ENCODE measurements at places on chromosomes 13 and 19.

- DNase-seq, result no peak
These were observed 22.3 kb upstream of the STARD13 start for GRCh38 chr13:33307843-33308242.

DNA sequence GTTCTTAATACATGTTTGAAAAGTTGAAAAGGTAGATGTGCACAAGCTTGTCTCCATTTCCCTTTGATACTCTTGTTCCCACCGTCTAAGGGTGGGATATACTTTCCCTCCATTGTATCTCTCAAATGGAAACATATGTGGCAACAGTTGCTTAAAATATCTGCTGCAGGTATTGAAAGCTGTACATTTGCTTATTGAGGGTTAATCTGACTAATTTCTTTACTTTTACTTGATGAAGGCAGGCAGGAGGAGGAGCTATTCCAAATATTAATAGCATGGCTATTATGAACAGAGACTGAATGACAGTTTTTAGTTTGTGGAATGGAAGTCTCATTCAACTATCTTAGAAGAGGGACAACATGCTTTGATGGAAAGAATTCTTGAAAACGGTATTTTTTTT is 103.8 kb downstream of the SLC10A2 start:
- DNase-seq, result no peak

DNA sequence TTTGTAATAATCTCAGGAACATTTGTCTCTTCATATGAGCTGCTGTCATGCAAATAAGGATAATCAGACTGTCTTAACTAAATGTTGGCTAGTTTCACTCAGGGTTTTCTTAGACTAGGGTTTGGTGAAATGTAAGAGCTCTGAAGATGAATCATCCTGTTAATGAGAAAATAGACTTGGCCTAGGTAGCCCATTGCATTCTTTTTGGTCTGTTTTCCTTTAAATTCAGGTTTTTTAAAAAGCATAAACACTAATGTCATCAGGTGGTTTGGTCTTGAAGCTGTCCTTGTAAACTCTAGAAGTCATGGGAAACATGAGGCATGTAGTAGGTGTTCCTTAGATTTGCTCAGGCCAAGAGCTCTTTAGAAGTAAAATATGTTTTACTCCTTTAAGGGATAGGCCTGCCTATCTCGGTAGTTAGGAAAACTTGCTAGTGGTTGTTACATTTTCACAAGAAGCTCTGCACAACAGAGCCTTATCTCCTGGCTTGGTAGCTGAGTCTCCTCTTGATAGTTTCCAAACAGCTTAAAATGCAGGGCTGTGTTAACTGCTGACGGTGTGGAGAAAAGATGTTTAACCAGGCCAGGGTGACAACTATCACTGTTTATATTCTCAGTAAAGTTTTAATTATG is 62.0 kb upstream of the C1QTNF9B start:
- no peak for DNase-seq

- DNase-seq, result no peak
These were observed 158.1 kb downstream of the IRS2 start for GRCh38 chr13:109628251-109628699.

DNA sequence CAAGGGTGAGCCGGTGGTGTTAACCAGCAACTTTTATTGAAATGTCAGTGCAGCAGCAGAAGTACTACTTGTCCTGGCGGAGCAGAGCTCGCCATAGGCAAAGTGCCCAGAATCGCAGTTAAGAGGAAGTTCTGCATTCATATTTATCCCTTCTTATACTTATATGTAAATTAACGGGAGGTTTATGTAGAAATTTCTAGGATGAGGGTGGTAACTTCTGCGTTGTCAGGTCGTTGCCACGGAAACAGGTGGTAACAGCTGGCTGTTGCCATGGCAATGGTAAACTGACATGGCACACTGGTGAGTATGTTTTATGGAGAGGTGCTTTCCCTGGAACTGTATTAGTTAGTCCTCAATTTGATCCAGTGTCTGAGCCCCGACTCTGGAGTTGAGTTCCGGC is 2494.9 kb upstream of the PCDH20 start:
- no peak for DNase-seq

DNA sequence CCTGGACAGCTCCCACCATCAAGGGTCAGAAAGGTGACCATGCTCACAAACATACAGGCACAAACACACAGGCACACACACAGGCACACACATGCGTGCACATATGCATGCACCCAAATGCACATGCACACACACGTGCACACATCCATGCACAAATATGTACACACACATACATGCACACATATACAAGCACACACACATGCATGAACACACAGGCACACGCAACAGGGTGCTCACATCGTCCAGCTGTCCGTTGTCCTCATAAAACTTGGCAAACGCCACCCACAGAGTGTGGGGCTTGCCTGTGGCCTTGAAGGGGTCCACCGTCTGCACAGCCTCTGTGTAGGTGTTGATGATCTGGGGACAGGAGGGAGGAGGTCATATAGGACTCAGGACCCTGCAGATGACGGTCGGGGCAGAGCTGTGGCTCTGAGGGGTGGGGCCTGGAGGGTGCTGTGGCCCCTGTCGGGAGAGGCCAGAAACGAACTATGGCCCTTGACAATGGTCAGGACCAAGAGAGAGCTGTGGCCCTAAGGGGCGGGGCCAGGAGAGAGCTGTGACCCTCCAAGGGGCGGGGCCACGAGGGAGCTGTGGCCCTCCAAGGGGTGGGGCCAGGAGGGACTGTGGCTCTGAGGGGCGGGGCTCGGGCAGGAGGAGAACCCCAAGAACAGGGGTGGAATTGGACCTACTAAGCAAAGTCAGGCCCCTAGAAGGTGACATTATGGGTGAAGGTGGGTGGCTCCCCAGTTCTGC is 6.2 kb downstream of the XAB2 start:
- no peak for DNase-seq

DNA sequence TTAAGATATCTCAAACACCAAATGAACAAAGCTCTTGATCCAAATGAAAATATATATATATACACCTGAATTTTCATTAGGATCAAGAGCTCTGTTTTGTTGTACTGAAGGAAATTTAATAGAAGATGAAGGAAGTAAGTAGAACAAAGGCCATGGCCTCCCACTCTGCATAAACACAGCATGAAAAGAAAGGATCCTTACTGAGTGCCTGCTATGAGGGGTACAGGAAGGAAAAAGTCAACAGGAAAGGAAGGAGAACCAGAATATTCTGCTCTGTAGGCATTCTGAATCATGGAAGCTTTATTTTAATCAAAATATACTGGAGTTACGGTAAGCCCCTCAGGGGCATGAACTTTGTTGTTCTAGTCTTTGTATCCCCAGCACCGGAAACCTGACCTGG is 22.1 kb downstream of the TMTC4 start:
- no peak for DNase-seq

DNA sequence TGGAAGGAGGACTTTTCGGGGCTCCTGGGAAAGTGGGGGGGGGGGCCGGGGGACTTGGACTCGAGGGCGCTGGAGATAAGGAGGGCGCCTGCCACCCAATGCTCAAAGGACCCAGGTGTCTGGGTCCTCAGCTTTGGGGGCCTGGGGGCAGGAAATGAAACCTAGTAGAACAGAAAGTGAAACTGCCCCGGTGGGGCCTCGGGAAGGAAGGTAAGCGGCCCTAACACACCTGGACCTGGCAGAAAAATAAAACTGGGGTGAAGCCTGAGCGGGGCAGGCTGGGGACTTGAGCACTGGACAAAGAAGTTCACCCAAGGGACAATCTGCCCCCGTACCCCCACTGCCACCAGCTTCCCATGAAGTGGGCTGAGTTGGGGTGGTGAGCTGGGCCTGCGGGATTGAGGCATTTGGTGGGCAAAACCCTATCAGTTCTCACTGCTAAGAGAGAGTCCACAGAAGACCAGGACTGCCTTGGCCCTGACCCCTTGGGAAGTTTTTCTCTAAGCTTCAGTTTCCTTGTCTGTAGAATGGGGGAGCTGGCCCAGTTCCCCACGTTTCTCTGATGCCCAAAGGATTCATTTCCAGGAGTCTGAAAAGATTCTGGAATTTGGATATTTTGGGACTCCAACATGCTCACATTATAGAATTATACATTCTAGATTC is 2.3 kb downstream of the PRKD2 start:
- no peak for DNase-seq

- no peak for DNase-seq
These were observed 534.1 kb downstream of the PCDH17 start for GRCh38 chr13:58165617-58166016.

GRCh38 chr13:112115403-112116091 is 48.6 kb downstream of the SOX1 start:
- DNase-seq, result no peak

DNA sequence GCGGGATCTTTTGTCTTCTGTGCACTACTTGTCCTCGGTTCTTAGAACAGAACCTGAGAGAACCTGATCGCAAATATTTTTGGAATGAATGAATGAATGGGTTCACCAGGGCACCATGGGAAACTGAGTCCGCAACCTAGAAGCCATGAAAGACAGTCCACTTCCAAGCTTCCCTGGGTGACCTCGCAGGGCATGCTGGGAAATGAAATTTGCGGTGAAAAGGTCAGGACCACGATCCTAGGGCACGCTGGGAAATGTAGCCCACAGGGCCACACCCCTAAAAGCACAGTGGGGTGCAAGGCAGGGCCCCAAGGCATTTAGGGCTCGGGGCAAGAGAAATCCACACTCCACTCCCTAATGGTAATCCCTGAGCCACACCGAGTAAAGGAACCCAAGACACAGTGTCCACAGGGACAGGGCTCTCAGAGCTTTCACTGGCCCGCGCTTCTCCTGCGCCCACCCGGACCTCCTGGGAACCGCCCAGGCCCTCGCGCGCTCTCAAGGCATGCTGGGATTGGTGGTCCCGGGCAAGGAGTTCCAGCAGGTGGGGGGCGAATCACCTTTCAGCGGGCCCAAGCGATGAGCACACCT is 1.1 kb upstream of the PPP1R12C start:
- DNase-seq, result no peak

DNA sequence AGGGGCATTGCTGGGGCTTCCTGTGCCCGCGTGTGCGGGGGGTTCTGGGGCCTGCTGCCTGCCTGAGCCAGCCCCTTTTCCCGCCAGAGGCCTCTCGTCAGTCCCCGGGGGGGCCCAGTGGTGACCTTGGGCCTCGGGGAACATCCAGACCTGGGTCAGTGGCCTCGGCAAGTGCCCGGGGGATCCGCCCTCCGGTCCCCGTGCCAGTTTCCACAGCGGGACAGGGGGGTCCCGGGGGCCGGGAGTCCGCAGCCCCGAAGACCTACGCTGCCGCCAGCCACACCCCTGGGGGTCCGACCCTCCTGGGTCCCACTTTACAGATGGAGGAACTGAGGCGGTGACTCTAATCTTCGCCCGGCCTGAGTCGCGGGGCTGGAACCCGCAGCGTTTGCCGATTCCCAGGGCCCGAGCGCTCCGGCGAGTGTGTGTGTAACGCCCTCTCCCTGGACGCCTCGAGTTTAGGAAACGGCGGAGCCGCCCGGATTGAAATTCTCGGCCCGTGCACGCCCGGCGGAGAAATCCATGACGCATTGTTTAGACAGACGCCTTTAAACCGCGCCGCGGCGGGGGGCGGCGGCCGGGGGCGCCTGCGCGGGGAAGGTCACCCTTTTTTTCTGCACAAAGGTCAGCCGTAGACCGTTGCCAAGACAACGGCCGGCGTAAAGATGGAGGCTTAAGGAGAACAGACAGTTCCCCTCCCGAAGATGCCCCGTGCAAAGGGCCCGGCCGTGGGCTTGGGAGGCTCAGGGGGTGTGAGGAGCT is 39.3 kb downstream of the EFNA2 start:
- DNase-seq, result no peak

DNA sequence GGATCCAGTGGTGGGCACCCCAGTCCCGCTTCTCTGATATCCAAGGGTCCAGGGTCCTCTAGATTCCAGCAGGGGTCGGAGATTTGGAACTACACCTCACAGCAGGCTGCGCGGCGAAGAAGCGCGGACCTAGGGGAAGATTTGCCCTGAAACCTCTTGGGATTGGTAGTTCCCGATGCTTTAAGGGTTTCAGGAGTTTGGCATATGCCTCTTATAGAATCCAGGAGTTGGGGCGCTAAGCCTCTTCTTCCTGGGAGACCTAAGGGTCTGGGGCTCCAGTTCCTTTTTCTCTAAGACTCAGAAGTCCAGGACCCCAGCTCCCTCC is 349 bp downstream of the BCL2L12 start:
- no peak for DNase-seq

DNA sequence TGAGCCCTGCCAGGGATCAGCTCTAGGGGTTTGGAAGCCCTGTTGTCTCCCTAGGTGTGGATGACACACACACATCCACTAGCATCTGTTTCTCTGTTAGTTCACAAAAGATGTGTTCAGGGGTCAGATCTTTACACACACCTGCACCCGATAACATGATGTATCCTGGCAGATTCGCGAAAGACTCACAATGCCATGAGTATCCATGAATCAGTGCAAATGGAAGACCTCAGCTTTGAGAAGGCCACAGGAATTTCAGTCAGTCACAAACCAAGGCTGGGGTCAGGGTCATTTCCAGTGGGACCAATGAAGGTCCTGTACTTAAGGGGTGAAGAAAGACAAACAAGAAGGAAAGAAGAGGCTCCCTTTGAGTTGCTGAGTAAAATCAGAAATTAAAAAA is 898.2 kb downstream of the UQCRFS1 start:
- no peak for DNase-seq
